ENCODE measurements at places on chromosomes 1 and 21. TPM values are rescaled to one million over a fixed set of nuclear protein-coding genes. Genes with fewer than 3 reads are reported as not detected.
A peak's percentile ranks its signal among the peaks of the same experiment; 100 is the strongest.

GRCh38 chr1:103171041-103171590 lies 62.8 kb upstream of the COL11A1 start:
- no peak for DNase-seq

DNA sequence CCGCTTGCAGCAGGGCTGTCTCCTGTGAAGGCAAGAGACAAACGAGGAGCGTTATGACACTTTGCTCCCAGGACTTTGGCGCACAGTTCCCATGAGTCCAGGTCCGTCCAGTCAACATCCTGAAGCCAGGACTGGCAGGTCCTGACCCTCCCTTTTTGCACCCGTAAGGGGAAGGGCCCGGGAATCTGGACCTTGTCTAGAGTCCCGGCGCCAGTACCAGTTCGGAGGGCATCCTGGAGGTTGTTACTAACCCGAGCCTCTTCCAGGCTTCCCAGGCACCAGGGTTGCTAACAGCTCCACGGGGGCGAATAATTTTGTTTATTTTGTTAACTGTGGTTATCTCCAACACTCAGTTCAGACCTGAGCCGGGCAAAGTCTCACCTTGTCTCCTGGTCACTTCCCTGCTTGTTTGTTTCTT lies 682 bp upstream of the RWDD3 start:
- DNase-seq = no peak

HES3 gene
- not detected for total RNA-seq

ANGPTL7 gene
- total RNA-seq = not detected

ZNF691 gene
- 9.8 TPM for total RNA-seq

MX2 gene
- 158 TPM for total RNA-seq

GRCh38 chr1:34829250-34829649 lies 30.3 kb downstream of the SMIM12 start:
- DNase-seq = peak; percentile 30

DNA sequence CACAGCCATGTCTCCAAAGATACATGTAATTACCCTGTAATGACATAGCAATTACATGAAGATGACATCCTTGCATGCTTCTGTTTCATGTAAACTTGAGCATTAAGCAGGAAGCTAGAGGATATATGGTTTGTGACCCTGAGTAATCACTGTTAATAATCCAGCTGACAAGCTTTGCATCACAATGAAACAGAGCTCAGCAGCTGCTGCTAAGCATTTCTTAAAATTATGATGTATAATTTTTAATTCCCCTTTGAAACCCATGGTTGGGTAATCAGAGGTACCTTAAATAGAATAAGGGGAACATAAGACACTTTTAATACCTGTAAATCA lies 293.5 kb downstream of the NTNG1 start:
- no peak for DNase-seq

DNA sequence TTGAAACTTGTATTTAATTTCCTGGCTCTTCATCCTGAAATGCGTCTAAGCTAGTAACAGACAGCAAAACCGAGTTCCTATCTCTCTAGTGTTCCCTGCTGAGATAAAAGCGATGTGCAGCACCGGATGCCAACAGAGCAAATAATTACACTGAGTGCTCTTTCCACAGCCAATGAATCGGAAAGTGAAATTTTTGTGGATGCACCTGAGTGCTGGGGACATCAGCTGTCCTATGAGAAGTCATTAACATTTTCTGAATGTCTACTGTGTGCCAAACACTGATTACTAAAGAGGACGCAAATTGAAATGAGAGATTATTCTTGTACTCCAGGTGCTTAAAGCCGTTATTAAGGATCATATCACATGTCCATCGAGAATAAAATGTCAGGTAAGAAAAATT lies 278.0 kb downstream of the RGS7 start:
- no peak for DNase-seq

PPFIA4 gene
- total RNA-seq = 4.6 TPM

Data from activated CD8-positive, alpha-beta memory T cell treated with anti-CD3 and anti-CD28 coated beads, Interleukin-2, amount 10 ng/mL, durations not matched to agents 7 days and 5 days (primary cell).